ENCODE measurements at places on chromosomes 2 and 18. TPM values are rescaled to one million over a fixed set of nuclear protein-coding genes. Genes with fewer than 3 reads are reported as not detected.

Gene CYP27C1
- 0.20 TPM for polyA plus RNA-seq

- DNase-seq: no peak
Observed at GRCh38 chr18:12238826-12239225, 15.3 kb upstream of the CIDEA start.

Gene ALPP
- polyA plus RNA-seq: not detected

DNA sequence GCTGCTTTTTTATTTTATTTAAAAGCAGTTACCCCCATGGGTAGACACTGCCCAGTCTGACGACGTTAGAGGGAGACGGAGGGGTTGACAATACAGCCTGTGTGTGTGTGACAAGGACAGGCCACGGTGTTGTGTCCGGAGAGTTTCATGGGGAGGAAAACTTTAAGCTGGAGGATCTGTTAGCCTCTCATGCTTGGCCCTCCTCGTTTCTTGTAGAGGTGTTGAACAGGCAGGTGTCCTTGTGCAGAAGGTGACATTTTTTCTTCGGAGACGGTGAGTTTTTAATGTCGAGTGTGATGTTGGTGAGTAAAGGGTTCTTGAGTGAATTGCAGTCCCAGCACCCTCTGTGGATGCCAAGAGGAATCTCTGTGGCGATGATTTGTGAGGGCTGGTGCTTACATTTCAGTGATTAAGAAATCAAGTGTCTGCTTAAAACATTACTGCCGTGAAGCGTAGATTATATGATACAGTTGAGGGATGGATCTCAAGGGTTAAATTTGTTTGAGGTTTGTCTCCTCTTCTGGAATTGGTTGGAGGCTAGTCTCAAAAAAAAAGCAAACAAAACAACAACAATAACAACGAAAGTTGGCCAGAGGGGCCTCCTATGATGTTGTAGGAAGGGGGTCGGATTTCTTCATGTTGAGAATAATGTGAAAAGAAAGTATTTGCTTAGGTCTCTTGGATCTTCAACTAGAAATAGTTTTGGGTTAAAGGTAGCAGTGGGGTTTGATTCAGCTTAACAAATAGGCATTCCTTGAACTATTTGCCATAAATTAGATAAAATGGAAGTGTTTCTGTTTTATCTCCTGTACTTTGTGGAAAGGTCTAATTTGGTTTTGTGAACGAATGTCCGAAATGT lies 1.6 kb downstream of the NCOA1 start:
- DNase-seq: peak; percentile 37

- DNase-seq: peak; percentile 73
Observed at GRCh38 chr2:127400897-127401756, 13.4 kb upstream of the MAP3K2 start.

Gene RGPD8
- 2.2 TPM for polyA plus RNA-seq

Gene MAP4K4
- polyA plus RNA-seq: 30.8 TPM

- DNase-seq: no peak
Observed at GRCh38 chr2:47221946-47222345, 66.8 kb upstream of the STPG4 start.

DNA sequence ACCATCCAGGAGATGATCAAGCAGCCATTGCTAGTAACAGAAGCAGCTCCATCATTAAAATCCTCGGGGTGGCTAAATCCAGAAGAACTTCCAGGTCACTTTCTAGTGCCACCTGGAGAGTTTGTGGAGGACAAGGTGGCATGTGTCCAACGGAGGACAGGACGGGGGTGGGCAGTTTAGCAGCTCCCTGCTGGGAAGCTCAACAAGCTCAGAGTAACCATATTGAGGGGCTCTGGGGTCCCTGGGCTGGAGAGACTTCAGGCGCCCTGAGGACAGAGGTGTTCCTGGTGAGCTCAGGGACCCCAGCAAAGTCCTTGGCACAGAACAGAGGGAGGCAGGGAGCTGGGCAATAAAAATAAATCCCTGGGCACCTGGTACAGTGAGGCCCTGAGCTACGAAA lies 140.0 kb upstream of the FHL2 start:
- DNase-seq: no peak

Gene CMPK2
- 2.7 TPM for polyA plus RNA-seq

DNA sequence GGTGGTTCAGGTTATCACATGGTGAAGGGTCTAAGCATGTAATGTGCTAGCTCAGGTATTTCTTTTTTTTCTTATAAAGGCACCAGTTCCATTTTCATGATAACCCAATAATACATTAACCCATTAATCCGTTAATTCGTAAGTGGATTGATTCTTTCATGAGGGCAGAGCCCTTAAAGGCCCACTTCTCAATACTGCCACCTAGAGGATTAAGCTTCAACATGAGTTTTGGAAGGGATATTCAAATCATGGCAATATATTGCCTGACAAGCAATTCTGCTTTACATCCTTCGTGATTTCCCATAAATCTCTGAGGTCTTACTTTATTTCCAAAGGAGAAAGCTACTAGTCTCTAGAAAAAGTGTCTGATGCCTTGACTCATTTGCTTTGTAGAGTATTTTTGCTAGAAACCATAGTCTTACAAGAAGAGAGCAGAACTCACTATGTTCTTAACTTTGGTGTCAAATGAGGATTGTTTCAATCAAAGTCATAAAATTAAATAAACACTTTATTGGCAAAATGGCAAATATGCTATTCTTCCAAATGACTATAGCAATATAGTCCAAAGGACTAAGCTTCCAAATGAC lies 271.3 kb downstream of the KCNS3 start:
- no peak for DNase-seq

DNA sequence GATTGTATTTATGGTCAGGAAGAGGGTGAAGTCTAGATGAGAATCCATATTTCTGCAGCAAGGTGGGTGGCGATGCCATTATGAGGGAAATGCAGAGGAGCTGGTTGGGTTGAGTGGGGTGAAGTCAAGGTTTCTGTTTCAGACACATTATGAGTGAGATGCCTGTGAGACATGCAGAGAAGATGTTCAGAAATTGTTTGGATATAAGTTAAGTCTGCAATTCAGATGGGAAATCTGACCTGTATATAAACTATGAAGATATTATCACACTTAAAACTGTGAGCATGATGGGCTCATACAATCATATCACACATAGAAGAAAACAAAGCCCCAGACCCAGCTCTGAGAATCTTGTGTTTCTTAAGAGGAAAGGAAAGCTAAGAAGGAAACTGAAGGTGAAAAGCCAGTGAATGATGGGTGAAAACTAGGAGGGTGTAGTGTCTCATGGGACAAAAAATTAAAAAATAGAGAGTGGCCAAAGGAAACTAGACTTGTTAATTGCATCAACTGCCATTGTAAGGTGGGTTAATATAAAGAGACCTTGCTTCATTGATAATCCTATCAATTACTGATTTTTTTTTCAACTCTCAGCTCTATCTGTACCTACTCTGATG lies 14.2 kb downstream of the GALNT5 start:
- DNase-seq: no peak

DNA sequence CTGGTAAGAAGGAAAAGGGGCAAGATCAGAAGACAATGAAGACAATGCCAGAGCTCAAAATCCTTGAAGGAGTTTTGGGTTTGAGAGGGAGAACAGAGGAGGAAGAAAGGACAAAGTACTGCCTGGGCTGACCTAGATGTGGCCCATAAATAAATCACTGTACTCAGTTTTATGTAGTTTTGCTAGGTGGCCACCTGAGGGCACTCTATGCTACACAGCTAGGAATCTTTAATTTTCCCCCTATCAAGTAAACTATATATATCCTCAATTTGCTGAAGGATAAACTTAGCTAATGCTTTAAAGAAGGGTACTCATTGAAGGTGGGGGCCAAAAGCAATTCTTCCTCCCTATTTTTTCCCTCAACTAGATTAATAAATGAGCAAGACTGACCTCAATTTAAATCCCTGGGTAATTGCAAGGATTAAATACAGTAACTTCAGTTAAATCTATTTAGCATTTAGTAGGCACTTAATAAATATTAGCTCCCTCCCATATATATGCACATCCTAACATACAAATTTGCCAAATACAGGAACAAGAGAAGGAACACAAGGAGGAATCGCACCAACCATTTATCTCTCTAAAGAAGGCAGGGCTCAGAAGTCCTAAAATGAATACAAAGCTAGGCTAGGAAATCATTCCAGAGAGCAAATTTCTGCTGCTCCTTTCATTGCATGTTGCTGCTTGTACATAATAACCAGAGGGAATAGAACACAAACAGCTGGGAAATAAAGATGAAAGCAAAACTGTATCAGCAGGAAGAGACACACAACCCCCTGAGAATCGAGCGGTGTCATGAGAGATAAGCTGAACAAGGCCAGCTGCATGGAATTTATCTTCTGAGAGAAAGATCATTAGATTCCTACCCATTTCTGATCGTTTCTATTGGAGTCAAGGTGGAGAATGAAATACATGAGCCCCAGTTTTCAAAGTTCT lies 540.1 kb downstream of the NRXN1 start:
- DNase-seq: no peak

- DNase-seq: no peak
Observed at GRCh38 chr2:223945755-223946154, 620 bp upstream of the WDFY1 start.

Gene RAX
- polyA plus RNA-seq: not detected

- DNase-seq: no peak
Observed at GRCh38 chr18:22391407-22392345, 26.0 kb downstream of the CTAGE1 start.

- DNase-seq: no peak
Observed at GRCh38 chr2:16623564-16624435, 41.8 kb downstream of the CYRIA start.

Gene TCF23
- polyA plus RNA-seq: 0.05 TPM

Gene GAL3ST2
- 0.09 TPM for polyA plus RNA-seq

Gene OTOF
- 0.25 TPM for polyA plus RNA-seq

DNA sequence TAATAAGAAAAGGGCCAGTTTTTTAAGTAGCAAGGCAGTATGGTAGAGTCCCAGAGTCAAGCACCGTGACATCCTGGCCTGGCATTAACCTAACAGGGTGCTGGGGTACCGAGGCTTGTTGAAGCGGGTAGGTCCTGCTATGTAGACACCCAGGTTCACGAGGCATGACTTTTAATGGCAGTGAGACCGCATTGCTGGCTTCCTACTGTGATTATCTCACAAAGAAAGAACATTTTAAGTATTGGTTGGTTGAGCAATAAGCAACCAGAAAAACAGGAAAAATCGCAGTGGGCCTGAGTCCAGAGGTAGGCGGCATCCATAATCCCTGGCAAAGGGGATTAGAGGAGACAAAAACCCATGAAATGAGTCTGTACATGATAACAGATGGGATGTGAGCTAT lies 927.9 kb upstream of the ACVR2A start:
- DNase-seq: no peak

DNA sequence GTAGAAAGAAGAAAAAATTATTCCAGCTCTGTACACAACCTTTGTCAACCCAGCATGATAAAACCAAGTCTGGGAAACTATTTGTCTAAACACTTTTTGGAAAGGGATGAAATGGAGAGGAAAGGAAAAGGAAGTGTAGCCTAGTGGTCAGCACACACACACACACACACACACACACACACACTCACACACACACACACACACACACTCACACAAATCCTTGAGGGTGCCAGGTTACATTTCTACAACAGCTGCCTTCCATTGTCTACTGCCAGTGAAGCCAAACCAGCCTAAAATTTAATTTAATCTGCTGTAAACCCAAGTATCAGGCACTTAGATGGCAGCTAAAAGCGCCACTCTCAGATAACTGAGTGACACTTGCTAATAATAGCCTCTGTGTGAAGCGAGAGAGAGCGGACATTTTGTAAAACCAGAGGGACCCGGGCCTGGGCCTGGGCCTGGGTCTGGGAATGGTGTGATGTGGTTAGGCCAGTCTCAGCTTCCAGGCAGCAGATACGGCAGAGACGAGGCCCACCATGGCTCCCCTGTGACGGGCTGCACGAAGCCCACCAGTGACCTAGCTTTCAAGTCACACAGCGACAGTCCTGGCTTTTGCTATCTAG lies 32.4 kb downstream of the BCL11A start:
- no peak for DNase-seq

Gene MORN2
- 50.5 TPM for polyA plus RNA-seq

DNA sequence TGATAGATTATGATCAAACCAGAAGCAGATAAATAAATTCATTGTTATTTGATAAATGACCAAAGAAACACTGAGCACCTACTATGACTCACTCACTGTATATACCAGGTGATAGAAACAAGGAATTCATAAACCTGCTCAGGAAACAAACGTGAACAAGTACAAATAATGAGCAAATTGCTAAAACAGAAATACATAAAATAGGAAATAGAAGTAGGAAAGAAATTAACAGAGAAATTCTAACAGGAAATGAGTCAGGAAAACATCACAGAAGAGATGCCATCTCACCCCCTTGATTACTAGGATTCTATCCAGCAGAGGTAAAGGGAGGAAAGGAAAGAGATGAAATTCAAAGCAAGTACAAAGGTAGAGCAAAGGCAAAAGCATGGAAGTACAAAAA lies 31.3 kb downstream of the EXOC6B start:
- no peak for DNase-seq

DNA sequence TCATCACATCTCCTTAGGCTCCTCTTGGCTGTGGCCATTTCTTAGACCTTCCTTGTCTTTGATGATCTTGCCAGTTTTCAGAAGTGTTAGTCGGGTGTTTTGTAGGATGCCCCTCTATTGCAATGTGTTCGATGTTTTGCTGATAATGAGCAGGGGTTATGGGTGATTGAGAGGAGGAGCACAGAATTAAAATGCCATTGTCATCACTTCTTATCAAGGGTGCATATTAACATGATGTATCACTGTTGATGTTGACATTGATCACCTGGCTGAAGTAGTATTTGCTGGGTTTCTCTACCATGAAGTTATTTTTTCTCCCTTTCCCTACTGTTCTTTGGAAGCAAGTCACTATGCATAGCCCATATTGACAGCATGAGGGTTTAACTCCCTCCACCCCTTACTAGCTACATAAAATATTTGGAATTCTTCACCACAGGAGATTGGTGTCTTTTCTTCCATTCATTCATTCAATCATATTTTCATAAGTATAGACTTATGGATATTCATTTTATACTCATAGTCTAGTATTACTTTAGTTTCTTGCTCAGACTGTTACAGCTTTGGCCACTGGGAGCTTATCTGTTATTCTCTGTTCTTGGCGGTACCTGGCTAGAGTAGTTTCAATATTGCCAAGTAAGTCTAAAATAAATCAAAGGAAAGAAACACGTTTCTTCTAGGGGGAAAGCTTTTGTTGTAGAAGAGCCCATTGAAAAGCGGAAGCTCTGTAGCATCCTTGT lies 54.5 kb upstream of the TMEM87B start:
- no peak for DNase-seq

Gene SERPINB13
- not detected for polyA plus RNA-seq

Gene PAIP2B
- polyA plus RNA-seq: 14.2 TPM

Gene ERFE
- polyA plus RNA-seq: 0.16 TPM

Gene ITPRIPL1
- polyA plus RNA-seq: 0.50 TPM

Gene CFC1
- polyA plus RNA-seq: 0.25 TPM

DNA sequence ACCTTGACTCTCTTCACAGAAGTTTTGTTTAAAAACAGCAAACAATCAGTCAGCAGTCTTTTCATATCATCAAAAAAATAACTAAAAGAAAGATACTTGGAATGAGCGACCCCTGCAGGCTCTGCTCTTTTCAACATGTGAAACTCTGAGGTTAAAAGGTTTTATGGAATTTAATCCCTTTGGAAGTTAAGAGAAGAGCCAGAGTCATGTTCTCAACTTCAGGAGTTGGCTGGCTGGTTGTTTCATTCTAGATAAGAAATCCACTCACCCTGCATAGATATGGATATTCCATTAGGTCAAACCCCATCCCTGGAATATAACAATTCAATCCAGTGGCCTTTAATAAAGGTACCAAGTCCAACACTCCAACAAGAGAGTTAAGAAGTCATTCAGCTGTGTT lies 115.6 kb upstream of the RMDN2 start:
- DNase-seq: peak; percentile 81
